ENCODE measurements at places on chromosomes 6 and 20.

- DNase-seq: no peak
Observed at GRCh38 chr20:8805737-8806442, 263.0 kb upstream of the PLCB4 start.

DNA sequence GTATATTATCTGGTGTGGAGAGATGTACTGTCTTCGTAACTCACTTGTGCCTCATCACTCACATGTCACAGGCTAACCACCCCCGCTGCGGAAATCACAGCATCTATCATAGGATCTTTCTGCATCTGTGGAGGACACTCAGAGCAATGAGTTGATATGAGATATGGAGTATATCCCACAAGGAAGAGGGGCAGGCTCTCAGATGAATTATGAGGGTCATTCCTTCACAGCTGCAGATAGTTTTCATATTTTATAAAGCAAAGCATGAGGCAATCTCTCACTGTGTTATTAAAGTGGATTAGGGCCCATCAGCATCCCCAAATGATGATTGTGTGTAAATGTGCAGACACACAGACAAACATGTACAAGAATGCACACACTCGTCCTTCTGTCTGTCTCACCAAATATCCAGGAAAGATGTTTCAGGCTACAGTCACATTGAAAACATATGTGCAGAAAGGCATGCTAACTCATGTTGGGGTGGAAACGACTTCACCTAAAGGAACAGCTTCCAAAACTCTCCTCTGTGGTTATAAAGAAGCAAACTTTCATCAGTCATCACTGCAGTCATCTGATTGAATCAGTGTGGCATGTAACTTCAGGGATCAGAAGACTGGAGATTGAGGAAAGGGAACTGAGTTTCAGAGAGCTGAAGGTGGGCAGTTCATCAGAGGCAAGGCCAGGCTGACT is 164.7 kb downstream of the FOXC1 start:
- DNase-seq: no peak

GRCh38 chr20:24957326-24958016 is 8.4 kb downstream of the CST7 start:
- no peak for DNase-seq

GRCh38 chr6:110547266-110547964 is 71.0 kb upstream of the SLC22A16 start:
- DNase-seq: no peak

- no peak for DNase-seq
Observed at GRCh38 chr6:35677456-35677855, 11.3 kb downstream of the FKBP5 start.

GRCh38 chr6:35297601-35298481 is at the start of gene DEF6:
TSS of gene DEF6 (plus strand) at chr6:35297818. CDS start at chr6:35297857, 39 bp downstream.
- peak; percentile 78 for DNase-seq

DNA sequence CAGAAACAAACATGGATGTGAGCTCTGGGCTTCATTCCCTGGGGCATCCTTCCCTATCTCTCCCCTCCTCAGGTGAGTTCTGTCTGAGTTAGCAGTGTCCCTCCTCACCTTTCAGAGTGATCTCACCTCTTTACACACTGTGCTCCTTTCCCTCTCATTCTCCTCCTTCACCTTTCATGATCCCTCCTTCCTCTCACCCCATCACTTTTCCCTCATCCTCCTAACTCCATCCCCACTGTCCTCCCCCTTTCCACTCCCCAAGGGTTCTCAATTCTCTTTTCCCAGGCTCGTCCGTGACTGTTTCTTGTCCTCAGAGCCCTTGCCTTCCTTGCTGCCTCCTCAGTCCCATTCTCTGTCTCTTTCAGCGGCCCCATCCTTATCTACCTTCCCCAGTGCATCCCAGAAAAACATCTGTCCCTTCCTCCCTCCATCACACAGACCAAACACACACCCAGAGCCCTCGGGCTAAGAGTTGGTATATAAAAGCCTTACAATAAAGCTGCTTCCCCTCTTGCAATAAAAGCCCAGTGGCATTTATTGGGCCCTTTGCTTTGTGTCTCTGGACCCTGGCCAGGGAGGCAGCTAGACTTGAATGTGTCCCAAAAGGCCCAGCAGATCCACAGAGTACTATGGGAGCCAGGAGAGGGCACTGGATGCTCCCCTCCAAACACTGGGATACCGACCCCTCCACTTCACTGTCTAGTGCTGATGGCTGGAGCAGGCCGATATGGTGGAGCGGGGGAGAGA is 1.9 kb downstream of the RNF39 start:
- DNase-seq: no peak

DNA sequence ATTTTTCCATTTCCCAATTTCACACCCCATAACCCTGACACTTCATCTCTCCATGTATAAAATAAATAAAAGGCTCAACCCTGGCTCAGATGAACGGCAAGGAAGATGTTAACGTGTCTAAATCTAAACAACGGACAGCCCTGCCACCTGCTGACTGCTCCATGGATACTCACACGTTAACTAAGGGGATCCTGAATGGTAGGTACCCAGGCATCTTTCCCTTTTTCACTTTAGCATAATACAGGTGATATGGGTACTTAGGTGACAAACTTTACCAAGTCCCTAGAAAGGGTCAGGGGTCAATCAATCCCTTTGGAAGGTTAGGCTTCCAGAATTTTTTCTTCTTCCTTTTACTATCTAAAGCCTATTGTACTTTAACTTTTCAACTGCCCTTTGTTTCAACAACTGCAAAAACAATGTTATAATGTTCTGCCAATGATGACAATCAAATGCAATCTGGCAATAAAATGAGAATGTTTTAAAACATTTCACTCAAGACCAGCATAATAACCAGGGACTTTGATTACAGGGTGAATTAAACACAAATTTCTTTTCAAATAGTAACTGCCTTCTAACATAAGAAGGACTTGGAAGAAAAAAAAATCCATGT is 52.4 kb upstream of the IPCEF1 start:
- DNase-seq: no peak

DNA sequence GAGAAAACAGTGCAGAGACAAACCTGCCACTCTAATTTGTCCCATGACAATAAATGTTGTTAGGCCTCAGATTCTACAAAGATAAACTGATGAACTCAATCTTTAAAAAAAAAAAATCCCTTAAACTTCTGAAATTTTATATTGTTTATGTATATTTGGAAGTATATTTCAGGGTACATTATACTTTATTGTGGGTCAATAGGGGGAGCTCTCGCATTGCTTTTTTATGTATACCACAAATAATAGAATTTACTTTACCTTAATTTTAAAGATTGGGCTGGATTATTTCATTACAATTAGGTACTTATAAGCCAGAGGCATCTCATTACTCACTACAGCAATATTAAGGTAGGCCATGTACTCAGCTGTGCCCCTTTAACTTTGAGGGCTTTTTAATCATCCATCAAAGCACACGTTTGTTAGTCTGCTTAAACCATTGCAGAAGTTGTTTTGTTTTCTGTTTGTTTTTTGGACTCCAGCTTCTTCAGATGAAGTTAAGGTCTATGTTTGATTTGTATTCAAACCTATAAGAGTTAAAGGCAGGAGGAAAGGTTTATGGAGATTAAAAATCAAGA is 56.3 kb upstream of the EYA4 start:
- no peak for DNase-seq

DNA sequence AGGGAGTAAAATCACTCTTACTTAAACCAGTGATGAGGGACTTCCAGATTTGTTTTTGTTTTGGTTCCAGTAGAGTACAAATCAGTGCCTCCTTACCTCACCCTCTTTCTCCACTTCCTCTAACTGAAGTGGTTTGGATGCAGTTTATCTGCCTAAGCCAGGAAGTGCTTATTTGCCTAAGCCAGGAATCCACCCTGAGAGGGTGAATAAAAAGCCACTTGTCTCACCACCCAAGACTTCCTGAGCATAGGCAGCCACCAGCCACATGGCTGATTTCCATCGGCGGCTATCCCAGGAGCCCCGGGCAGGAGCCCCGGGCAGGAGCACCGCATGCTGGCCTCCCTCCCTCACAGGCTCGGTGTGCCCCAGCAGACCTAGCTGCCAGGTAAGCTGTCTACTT is 12.0 kb downstream of the LRP11 start:
- no peak for DNase-seq

DNA sequence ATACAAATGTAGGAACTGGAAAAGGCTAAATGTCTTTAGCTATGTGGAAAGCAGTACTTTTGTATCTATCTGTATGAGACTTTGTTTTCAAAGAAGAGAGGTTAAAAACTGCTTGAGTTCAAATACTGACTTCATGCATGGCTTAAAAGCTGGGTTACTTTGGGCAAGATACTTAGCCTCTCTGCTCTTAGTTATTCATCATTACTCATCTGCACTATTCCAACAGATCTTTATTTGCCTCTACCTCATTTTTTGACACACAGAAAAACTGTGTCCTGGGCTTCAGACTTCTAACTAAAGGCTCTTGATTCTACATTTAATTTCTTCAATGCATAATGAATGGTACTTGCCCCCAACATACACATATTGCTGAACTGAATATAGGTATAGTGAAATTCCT is 114.8 kb downstream of the DST start:
- DNase-seq: no peak

DNA sequence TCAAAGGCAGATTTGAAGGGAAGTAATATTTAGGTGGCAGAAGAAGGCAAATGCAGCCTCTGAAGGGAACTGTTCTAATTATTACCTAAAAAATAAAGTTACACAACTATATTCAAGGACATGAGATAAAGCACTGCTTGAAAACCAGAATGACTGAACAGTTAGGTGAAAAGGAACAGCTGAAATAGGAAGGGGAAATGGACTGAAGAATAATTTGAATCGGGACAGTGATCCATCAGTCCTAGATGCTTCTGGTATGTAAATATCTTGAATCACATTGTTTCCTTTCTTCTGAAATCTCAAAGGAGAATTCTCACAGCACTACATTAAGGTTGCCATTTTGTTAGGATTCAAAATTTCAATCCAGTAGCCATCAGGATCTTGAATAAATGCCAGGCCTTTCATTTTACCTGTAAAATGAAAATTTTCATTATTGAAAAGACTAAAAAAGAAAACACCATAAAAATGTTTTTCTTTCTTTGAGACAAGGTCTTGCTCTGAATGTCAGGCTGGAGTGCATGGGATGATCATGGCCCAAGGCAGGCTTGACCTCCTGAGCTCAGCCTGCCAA is 25.9 kb downstream of the GLO1 start:
- DNase-seq: no peak

DNA sequence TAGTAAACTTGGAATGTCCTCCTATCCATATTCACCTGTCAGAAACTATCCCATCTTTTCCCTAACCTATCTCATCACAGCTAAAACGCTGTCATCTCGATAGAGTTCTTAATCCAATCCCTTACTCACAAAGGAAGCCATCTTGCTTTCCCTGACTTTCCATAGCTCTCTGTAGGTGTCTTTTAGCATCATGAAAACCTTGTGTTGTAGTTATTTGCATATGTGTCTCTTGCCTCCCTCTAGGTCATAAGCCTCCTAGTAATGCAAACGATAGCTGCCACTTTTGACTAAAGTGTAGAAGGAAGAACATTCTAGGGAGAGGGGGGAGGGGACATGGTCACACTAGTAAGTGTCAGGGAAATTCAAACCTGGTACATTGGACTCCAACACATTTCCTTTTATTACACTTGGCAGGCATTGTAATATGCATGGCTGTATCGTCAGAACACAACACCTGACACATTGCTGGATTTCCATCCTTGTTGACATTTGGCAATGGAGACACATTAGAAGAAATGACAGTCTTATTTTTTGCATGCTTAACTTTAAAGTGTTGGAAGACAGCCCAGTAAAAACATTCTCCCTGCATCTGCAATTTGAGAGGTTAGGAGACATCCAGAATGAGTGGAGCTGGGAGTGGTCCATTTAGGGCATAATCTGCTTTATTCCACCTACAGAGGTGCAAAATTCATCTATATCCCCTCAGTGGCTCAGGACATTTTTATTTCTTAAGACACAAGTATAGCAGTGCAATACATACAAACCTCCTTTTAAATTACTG is 283.4 kb downstream of the HAO1 start:
- DNase-seq: no peak

DNA sequence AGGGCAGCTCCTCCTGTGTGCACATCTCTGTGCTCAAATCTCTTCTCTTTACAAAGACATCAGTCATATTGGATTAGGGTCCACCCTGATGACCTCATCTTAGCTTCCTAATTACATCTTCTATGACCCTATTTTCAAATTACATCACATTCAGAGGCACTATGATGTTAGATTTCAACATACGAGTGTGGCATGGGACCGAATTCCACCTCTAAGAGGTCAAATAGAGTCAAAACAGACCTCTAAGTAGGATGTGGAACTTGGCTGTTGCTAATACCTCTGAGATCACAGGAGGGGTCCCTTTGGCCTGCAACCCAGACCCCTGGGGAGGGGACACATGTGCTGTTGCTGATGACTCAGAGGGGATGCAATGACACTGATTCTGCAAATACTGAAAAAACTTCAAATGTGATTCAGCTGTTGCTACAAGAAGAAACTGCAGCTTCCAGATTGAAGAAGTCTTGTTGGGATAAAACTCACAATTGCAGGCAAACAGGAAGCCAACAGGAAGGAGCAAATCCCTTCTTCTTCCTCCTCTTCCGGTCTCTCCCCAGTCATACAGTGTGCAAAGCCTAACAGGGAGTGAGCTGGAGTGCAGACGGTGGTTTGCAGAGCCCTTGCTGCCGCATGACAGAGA is 216.2 kb downstream of the MYLK4 start:
- no peak for DNase-seq

DNA sequence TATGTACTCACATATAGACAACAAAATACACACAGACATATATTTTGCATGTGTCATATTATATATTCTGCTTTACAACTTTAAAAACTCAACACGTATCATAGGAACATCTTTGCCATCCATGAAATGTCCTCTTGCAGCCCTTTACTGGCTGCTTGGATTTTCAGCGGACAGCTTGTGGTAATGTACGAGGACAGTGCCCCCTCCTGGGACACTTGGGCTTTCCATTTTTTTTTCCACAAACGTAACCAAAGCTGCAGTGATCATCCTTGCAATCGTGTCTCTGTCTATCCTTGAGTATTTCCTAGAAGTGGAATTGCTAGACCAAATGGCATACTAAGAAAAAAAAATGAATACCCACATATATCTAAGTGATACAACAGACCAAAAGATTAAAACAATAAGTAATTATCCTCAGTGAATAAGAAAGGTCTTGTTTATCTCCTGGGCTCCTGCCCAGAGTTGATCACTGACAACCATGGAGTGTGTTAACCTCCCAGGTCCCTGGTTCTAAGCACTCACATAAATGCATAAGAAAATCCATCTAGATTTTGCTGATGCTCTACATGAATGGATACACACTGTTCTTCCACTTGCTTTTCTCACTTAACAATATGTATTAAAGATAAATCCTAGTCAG is 18.1 kb downstream of the BPI start:
- no peak for DNase-seq
